ENCODE measurements at places on chromosomes 13 and 19.

DNA sequence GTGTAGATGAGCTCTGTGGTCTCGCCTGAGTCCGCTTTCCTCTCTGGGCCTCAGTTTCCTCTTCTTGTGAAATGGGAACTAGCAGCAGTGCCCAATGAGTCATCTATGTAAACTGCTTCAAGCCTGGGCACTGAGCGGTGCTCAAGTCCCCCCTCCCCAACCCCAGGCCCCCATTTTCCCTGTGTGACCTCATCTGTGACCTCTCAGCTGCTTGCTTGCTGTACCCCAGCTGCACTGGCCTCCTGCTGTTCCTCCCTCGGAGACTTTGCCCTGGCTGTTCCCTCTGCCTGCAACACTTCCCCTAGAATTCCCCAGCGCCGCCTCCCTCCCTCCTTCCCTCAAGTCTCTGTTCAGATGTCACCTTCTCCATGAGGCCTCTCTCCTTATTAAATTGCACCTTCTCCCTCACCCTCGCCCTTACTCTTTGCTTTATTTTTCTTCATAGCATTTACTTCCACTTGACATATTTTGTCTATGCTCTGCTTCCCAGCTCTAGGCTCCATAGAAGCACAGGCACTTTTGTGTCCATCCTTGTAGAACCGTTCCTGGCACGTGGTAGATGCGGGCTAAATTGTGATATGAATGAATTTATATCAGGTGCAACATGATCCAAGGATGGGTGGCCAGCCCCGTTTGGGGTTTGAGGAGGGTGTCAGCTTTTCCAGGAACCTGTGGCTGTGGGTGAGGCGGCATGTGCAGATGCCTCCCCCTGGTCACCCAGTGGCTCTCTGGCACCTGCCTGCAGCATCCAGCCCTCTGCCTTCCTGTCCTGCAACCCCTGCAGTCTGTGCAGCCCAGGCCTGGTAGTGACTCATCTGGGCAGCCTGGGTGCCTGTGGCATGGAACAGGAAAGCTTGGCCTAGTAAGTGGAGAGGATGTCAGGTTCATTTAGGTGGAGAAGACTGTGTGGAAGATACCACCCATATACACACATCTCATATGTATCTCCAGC lies 26.3 kb downstream of the SIPA1L3 start:
- peak; percentile 70 for DNase-seq

DNA sequence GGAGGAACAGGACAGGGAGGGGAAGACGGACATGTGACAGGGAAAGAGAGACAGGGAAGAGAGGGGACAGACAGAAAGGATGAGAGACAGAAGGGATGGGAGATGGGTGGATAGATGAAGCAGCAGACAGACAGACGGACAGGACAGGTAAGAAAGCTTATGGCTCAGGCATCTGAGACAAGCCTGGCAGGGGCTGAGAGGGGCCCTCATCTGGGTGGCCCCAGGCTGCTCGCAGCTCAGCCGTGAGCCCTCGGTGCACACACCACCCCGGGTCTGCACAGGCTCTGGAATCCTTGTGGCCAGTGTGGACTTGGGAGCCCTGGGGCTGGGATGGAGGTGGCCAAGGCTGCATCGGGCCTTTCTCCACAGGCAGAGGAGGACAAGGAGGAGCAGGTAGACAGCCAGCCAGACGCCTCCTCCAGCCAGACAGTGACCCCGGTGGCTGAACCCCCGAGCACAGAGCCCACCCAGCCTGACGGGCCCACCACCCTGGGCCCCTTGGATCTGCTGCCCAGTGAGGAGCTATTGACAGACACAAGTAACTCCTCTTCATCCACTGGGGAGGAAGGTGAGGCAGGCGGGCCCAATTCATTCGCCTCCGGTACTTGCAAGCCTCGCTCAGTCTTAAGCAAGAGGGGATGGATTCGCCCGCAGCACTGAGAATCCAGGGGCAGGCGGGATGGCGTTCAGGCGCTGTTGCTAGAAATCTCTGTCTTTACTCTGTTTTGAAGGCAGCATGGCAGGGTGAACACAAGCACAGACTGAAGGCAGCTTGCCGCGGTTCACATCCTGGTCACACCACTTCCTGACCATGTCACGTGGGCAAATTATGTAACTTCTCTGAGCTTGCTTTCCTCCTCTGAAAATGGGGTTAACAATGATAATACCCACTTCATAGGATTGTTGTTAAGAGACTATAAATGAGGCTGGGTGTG lies 14.0 kb downstream of the GRAMD1A start:
- no peak for DNase-seq

- no peak for DNase-seq
These were observed 76.6 kb upstream of the POMP start for GRCh38 chr13:28582225-28582891.

DNA sequence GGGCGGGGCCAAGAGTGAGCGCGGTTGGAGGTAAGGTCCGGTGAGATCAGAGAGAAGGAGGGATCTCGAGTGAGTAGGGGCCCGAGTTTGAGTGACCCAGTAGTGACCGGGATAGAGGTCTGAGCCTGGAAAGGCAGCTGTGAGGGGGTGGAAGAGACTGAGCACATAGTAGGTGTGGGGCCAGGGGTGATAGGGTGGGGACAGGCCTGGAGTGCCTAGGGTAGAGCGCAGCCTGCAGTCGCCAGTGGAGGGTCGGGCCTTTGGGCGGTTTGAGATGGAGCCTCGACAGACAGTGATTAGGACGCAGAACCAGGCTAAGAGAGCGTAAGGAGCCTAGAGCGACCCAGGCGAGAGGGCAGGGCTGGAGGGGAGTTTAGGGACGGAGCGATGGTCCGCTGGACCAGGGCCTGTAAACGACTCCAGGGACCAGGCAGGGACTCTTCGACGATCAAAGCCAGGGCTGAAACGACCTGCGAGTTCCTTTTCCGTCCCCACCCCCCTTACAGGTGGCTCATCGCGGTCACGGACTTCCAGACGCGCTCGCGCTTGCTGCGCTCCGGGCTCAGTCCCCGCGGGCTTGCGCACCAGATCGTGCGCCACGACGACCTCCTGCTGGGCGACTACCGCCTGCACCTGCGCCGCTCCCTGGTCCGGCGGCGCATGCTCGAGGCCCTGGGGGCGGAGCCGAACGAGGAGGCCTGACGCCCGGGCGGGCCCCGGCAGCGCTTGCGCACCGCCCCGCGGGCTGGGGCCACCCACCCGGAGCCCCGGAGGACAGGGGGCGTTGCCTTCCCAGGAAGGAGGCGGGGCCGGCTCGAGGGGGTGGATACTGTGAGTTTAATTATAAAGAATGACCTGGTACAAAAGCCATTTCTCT lies 9.4 kb downstream of the C19orf81 start:
- peak; percentile 35 for DNase-seq

DNA sequence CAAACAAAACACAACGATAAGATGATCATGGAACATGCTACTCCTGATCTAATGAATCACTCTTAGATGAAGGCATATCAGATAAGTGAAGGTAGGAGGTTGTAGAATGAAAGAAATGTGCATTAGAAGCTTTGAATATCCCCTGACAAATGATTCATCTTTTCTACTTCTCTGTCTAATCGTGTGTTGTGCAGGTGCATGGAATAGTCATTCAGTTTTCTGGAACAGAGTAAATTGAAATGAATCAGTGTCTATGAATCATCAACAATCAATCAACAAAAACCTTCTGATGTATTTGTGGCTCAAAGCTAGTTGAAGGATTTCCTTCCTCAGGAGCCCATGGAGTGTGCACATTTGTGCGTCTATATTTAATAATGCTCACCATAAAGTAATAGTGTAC lies 1290.4 kb upstream of the PCDH20 start:
- no peak for DNase-seq

DNA sequence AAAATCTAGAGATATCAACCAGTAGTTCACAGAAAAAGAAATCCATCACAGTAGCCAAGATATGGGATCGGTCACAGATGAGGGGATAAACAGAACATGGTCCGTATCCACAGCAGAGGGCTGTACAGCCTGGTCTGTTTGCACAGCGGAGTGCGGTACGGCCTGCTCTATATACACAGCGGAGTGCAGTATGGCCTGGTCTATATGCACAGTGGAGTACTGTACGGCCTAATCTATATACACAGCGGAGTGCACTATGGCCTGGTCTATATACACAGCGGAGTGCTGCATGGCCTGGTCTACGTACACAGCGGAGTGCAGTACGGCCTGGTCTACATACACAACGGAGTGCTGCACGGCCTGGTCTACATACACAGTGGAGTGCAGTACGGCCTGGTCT lies 43.0 kb upstream of the MCF2L start:
- DNase-seq = no peak

GRCh38 chr13:54901316-54901715 lies 1872.7 kb downstream of the OLFM4 start:
- no peak for DNase-seq

DNA sequence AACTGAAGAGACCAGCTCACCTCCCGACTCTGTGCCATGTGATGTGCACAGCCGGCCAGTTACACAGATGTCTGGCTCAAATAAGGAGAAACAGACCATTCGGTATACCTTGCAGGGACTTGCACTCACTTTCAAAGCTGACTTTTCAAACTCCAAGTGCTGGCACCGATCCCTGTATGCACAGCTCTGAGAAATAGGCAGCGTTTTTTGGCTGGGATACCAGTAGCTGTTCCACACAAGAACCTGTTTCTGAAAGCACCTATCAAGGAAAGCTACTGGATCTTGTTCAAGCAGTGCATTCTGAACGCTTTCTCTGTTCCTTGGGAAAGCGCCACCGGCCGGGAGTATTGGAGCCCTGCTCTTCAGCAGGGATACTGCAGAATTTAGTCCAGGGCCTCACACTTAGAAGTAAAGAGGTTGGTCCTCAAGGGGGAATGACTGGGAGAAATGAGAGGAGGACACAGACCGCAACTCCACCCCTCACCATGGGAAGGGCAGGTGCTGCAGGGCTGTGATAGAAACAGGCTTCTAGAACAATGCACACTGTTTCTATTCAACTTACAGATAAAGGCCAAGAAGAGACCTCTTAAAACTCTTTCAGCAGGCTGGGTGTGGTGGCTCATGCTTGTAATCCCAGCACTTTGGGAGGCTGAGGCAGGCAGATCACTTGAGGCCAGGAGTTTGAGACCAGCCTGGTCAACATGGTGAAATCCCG lies 53.6 kb upstream of the PABPC3 start:
- no peak for DNase-seq

- no peak for DNase-seq
These were observed 21.5 kb upstream of the EMP3 start for GRCh38 chr19:48303866-48304265.

- peak; percentile 33 for DNase-seq
These were observed 40.8 kb downstream of the SERPINE3 start for GRCh38 chr13:51380269-51380668.

DNA sequence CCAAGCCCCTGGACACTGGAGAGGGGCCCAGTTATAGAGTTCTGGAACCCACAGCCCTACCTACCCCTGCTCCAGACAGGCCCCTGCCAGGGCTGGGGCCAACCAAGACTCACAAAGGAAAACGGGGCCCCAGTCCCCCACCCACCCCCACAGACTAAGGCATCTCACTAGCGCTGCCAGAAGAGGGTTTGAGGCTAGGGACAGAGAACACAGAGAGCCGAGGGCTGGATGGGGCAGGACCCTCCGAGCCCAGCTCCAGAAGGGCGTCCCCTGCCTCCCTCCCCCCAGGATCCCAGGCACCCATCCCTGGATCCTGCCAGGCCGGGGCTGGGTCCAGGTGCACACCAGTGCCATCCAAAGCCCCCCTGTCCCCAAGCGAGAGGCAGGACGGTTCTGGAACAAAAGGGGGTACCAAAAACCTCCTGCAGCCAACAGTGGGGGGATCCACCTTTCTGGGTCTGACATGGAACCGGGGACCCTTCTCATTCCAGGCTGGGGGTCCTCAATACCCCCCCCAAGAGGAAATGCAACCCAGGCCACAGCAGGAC lies 4.4 kb upstream of the REXO1 start:
- no peak for DNase-seq

DNA sequence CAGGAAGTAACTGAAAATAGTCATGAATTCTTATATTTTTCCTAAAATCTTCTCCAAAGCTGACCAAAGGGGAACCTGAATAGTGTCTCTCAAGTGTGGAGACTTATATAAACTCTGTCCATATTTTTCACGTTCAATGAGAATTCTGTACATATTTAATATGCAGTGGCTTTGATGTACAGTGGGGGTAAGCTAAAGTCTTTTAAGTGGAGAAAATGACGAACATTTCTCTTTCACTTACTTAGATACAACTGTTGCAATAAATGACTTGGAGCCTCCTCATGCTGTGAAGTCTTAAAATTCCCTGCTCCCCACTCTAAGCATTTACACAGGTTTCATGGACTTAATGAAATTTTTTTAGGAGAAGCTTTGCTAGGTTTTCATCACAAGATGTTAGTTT lies 1196.7 kb downstream of the EFNB2 start:
- no peak for DNase-seq

DNA sequence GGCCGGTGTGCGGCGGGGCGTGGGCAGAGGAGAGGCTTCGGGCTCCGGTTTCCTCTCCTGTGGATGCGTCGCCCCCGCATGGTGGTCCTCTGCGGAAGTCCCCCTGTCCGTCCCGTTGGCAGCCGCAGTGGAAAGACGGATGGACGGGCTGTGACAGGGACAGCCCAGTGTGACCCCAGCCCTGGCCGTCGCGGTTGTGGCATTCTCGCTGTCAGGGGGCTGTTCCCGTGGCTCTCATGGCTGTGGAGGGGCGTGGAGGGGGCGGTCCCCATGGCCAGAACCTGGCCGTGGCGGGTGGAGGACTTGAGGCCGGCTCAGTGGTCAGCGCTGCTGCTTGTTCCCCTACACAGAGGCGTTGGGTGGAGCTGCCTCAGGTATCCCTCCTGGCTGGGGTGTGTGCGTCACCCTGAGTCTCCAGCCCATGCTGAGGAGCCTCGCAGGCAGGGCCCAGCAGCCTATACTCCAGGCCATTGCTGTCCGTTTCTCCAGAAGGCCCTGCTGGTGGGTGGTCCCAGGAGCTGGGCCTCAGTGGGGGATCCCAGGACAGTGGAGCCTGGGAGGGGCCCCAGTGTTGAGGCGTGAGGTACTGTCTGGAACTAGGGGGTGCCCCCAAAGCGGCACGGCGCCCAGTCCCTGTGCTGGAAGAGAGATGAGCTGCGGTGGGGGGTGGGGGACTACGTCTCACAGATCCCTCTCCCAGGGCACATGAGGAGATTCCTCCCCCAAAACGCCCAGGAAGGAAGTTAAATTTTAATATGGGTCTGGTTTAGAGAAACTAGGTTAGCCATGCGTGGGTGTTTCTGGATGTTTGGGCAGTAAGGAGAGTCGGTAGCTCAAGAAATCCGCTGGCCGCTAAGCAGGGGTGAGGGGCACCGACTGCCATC lies 20.3 kb downstream of the CSNK1G2 start:
- no peak for DNase-seq

DNA sequence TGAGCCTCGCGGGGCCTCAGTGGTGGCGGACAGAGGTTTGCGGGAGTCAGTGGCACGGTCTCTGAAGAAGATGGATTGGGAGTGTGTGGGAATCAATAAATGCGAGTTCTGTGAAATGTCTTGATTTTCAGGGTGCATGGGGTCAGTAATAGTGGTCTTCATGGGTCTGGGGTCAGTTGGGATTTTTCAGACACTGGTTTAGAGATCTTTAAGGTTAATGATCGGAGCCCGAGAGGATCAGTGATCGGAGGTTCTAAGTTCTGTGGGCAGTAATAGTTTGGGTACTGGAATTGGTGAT lies 377 bp downstream of the ZNF793 start:
- DNase-seq = no peak

GRCh38 chr19:2324220-2324948 lies 4.0 kb downstream of the LSM7 start:
- no peak for DNase-seq

GRCh38 chr19:55451163-55451964 lies 8.3 kb upstream of the SHISA7 start:
- no peak for DNase-seq
